ENCODE measurements at places on chromosomes 16 and 17. TPM values are rescaled to one million over a fixed set of nuclear protein-coding genes. Genes with fewer than 3 reads are reported as not detected.

The KRT31 gene
- total RNA-seq: not detected

The VPS25 gene
- total RNA-seq: 96.0 TPM

The DVL2 gene
- 38.3 TPM for total RNA-seq

The GAST gene
- not detected for total RNA-seq

The MEIOC gene
- not detected for total RNA-seq

The INO80E gene
- total RNA-seq: 58.8 TPM

The ZCCHC14 gene
- 34.0 TPM for total RNA-seq

The SPHK1 gene
- total RNA-seq: 7.7 TPM

The TACO1 gene
- total RNA-seq: 27.9 TPM

The HELZ gene
- total RNA-seq: 63.8 TPM

The PDE6G gene
- total RNA-seq: not detected

The ABCA8 gene
- 0.91 TPM for total RNA-seq

The JPH3 gene
- total RNA-seq: 4.8 TPM

The ZFP90 gene
- 23.2 TPM for total RNA-seq

The RAB26 gene
- 1.2 TPM for total RNA-seq

The TPPP3 gene
- total RNA-seq: 0.39 TPM

The LGALS9C gene
- total RNA-seq: not detected

The TLCD2 gene
- total RNA-seq: 12.0 TPM
